Breast epithelium (tissue), 4 donors: ENCODE measurements at places on chromosomes 6 and 20. TPM values are rescaled to one million over a fixed set of nuclear protein-coding genes. Genes with fewer than 3 reads are reported as not detected.

LTA gene
- not detected for total RNA-seq

KIF13A gene
- total RNA-seq = 49.6 TPM

ULBP3 gene
- 0.73 TPM for total RNA-seq

ELOVL2 gene
- total RNA-seq = 2.6 TPM

NKAPL gene
- total RNA-seq = 2.3 TPM

ITCH gene
- total RNA-seq = 56.6 TPM

PRND gene
- not detected for total RNA-seq

WFDC6 gene
- not detected for total RNA-seq

MTCH1 gene
- total RNA-seq = 229 TPM

PRPH2 gene
- total RNA-seq = 0.59 TPM

PPIL1 gene
- 24.7 TPM for total RNA-seq

CCDC170 gene
- total RNA-seq = 9.4 TPM

RUNX2 gene
- 2.7 TPM for total RNA-seq

CST1 gene
- total RNA-seq = not detected

SLC23A2 gene
- 15.4 TPM for total RNA-seq

ZFP57 gene
- 0.29 TPM for total RNA-seq

GJA1 gene
- 37.3 TPM for total RNA-seq

TNXB gene
- total RNA-seq = 89.8 TPM

DEFB124 gene
- total RNA-seq = not detected

STK4 gene
- total RNA-seq = 34.7 TPM

TMEM74B gene
- total RNA-seq = 1.1 TPM

EBF4 gene
- total RNA-seq = 22.0 TPM

POM121L2 gene
- not detected for total RNA-seq

TNNC2 gene
- total RNA-seq = 2.6 TPM

CLVS2 gene
- total RNA-seq = not detected

VIP gene
- total RNA-seq = 0.48 TPM

UBE2C gene
- 1.2 TPM for total RNA-seq

GUCA1A gene
- not detected for total RNA-seq

TLDC2 gene
- total RNA-seq = 1.1 TPM

NTSR1 gene
- total RNA-seq = not detected

PRR18 gene
- not detected for total RNA-seq

SPATA25 gene
- 3.7 TPM for total RNA-seq

CDSN gene
- total RNA-seq = not detected

SLC17A2 gene
- not detected for total RNA-seq

ZNF334 gene
- 18.7 TPM for total RNA-seq

OOEP gene
- total RNA-seq = not detected

GPR31 gene
- not detected for total RNA-seq

SLC22A16 gene
- 0.33 TPM for total RNA-seq

BPIFB2 gene
- not detected for total RNA-seq

TP53TG5 gene
- total RNA-seq = 1.3 TPM

PTPRK gene
- total RNA-seq = 134 TPM

TNFRSF6B gene
- total RNA-seq = 40.0 TPM

JPH2 gene
- 16.4 TPM for total RNA-seq

CGA gene
- not detected for total RNA-seq

SAMD5 gene
- total RNA-seq = 13.5 TPM

ADAM33 gene
- total RNA-seq = 29.4 TPM

PDE7B gene
- total RNA-seq = 5.1 TPM

ZNF343 gene
- 8.8 TPM for total RNA-seq

AVP gene
- not detected for total RNA-seq

CALHM6 gene
- 9.1 TPM for total RNA-seq

OR2H1 gene
- not detected for total RNA-seq

SLC16A10 gene
- total RNA-seq = 5.4 TPM

ERVFRD-1 gene
- total RNA-seq = 0.80 TPM

CTSZ gene
- total RNA-seq = 181 TPM

MAP3K5 gene
- 18.6 TPM for total RNA-seq

BPIFB1 gene
- 1.0 TPM for total RNA-seq

DEFB129 gene
- total RNA-seq = not detected
